Activated T-helper 1 cell treated with anti-CD3 and anti-CD28 coated beads, Interleukin-12 subunit alpha, Interleukin-12 subunit beta, Interleukin-2, Interleukin-4 antibody, amounts not matched to agents 30 ng/mL and 10 ng/mL and 1 ng/mL, durations not matched to agents 14 hours and 24 hours and 36 hours (primary cell): ENCODE measurements at places on chromosomes 16 and 17. TPM values are rescaled to one million over a fixed set of nuclear protein-coding genes. Genes with fewer than 3 reads are reported as not detected.

- DNase-seq: no peak
Observed at GRCh38 chr17:15364615-15365014, 23.2 kb upstream of the TEKT3 start.

GRCh38 chr16:9578459-9578858 lies 487.0 kb downstream of the HAPSTR1 start:
- no peak for DNase-seq

DNA sequence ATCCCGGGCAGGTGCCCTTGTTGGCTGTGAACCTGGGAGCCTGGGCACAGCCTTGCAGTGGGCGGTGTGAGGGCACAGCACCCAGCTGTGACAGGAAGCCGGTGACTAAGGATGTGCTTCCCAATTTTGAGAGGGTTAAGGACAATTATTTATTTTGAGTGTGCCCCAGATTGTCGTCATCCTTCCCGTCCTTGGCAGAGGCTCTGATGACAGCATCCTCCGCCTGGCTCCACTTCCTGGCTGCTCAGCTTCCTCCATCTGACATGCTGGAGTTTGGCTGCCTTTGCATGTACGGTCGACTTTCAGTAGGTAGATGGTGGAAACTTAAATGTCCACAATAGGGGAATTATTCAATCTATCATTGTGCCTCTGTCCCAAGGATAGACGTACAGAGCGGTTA lies 282.4 kb upstream of the EEF2KMT start:
- DNase-seq: no peak

DNA sequence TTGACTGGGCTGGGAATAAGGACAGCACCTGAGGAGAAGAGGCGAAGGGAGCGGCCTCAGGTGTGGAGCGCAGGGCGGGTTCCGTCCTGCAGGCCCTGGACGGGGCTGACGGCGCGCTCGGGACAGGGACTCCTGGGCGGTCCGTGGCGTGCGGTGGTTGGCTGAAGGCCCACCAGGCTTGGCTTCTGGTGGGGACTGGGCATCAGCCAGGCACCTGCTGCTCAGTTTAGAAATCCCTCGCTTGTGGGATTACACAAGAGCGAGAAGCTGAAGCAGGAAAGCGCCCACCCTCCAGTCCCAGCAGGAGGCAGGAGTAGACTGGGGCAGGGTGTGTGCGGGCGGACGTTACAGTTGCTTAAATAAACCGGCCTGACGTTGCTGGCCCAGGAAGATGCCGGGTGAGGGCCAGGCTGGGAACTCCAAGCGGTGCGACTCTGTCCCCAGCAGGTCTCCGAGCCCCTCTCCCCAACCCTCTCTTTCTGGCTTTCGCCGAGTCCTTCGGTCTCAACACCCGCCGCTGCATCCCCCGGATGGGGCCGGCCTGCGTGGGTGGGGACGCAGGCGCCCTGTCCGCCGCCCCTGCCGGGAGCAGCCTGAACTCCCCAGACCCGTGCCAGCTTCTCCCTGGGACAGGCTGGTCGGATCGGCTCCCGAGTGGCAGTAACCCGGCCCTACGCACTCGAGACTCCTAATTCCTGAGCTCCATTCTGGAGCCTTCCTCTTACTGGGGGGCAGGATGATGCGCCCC lies 639 bp downstream of the MIF4GD start:
- peak; percentile 56 for DNase-seq

- no peak for DNase-seq
Observed at GRCh38 chr16:2231016-2231931, 5.0 kb upstream of the DNASE1L2 start.

GRCh38 chr17:76893623-76894334 lies 25.6 kb downstream of the MGAT5B start:
- no peak for DNase-seq

GRCh38 chr17:44122816-44123355 lies 555 bp downstream of the HDAC5 start:
- DNase-seq: no peak

GRCh38 chr17:41588126-41588810 lies 1.6 kb upstream of the KRT14 start:
- no peak for DNase-seq

DNA sequence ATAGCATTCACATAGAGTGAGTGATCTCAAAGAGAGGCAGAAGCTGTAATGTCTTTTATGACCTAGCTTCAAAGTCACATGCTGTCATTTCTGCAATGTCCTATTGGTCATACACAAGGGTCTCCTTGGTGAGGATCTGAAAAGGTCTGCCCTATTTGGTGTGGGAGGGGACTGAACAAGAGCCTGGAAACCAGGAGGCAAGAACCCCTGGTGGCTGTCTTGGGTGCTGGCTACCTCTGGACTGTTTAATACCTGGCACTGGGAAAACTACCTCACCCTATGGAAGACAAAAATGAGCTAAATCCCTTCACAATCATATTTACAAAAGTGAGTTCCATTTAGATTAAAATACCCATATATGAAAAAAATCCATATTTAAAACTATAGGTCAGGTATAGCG lies 9.0 kb downstream of the KCTD13 start:
- DNase-seq: no peak

The GGT6 gene
- total RNA-seq: not detected in 2 replicates

The PIK3R5 gene
- total RNA-seq: 30.5 and 33.6 TPM in 2 replicates

- DNase-seq: no peak
Observed at GRCh38 chr16:86662195-86662594, 83.8 kb downstream of the FOXL1 start.

The HEATR9 gene
- 0.13 TPM in 1 of 2 replicates, not detected in the other for total RNA-seq

The NAGLU gene
- total RNA-seq: 18.2 and 20.8 TPM in 2 replicates

The PPL gene
- not detected in 2 replicates for total RNA-seq

DNA sequence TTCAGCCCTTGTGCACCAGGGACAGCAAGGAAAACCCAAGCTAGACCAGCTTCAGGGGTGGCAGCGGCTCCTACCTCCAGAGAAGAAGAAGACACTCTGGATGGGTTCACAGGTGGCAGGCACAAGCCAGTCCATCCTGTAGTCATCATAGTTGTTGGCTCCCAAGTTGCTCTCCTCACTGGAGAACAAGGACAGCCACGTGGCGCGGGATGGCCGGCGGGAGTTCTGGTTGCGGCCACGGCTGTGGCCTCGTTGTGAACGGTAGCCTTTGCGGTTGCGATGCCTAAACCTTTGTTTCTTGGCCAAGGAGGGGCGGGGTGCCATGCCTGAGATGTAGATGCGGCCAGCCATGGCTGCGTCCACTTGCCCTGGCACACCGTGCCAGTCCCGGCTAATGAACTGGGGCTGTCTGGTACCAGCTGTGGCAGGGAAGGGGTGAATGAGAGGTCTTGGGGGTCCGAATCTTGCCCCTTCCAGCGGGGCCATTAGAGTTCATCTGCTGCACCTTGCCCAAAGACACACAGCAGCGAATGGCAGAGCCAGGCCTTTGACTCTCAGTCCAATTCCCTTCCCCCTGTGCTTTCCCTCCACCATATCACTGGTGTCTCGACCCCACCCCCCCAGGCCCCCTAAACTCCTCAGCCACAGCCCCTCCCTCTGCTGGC lies 2.3 kb downstream of the VTN start:
- DNase-seq: no peak

DNA sequence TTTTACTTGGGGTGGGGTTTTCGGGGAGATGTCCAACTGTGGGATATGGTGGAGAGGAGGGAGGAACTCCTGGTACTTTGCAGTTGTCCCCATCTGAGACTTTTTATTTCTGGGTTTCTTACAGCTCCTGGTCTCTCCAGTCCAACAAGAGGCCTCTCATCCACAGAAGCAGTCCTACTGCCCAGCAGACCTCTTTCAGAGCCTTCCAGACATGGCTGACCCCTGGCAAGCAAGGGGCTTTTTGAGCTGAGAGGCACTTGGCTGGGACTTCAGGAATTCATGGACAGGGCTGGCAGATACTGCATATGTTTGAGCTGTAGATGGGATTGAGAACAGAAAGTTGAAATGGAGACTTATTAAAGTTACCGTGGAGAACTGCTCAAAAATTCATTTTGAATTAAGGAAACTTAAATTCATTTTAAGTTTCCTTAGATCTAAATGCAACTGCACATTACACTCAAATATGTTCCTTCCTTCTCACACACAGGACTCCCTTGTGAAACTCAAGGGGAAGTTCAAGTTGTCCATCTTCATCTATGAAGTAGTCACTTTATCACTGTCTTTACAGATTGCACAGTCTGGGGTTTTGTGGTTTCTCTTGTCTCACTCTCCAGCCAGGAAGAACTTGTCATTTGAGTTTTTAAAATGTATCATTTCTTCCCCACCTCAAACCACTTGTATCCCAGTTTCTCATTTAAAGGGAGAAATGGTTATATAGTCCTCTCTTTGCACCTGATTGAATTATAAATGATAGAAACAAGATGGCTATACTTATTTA lies 1.1 kb downstream of the LASP1NB start:
- DNase-seq: no peak

DNA sequence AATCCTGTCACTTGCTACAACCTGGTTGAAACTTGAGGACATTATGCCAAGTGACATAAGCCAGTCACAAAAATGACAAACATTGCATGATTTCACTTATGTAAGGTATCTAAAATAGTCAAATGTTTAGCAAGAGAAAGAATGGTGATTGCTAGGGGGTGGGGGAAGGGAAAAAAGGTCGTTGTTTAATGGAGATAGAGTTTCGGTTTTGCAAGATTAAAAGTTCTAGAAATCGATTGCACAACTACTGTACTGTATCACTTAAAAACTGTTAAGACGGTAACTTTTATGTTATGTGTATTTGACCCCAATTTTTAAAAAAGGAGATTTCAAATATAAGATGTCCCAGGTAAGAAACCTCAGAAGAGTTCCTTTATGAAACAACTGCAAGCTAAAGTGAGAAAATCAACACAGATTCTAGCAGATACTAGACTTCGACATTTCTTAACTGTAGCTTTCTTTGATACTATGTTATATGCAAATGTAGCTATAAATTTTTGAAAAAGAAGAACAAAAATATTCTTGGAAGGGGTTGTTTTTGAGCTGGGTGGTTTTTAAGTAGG lies 5.9 kb downstream of the MEOX1 start:
- DNase-seq: no peak

- DNase-seq: no peak
Observed at GRCh38 chr17:70581459-70581858, 412.1 kb downstream of the KCNJ2 start.

- no peak for DNase-seq
Observed at GRCh38 chr16:6749698-6750097, 582.9 kb upstream of the RBFOX1 start.

GRCh38 chr17:37147301-37147812 lies 198.6 kb downstream of the AATF start:
- no peak for DNase-seq

The ALOX15 gene
- not detected in 2 replicates for total RNA-seq

GRCh38 chr16:66520406-66521170 lies 29.3 kb downstream of the TK2 start:
- no peak for DNase-seq

The LGALS9B gene
- total RNA-seq: not detected in 2 replicates
